ENCODE measurements at places on chromosomes 3 and 15. TPM values are rescaled to one million over a fixed set of nuclear protein-coding genes. Genes with fewer than 3 reads are reported as not detected.

The GPR149 gene
- total RNA-seq = not detected

The COL6A6 gene
- total RNA-seq = 3.8 TPM

The HPS3 gene
- total RNA-seq = 9.7 TPM

The PLCL2 gene
- total RNA-seq = 29.3 TPM

The CNTN4 gene
- 3.7 TPM for total RNA-seq

The FRMD5 gene
- total RNA-seq = 9.1 TPM

The TLR9 gene
- total RNA-seq = 0.29 TPM

The PXK gene
- total RNA-seq = 13.3 TPM

The CLDN16 gene
- total RNA-seq = 0.08 TPM

The ATP10A gene
- total RNA-seq = 2.4 TPM

The NEK10 gene
- total RNA-seq = 6.1 TPM

GRCh38 chr3:132592216-132592615, 4.9 kb upstream of the ACKR4 start:
- no peak for DNase-seq

GRCh38 chr15:48759921-48760320, 50.9 kb downstream of the CEP152 start:
- DNase-seq = no peak

DNA sequence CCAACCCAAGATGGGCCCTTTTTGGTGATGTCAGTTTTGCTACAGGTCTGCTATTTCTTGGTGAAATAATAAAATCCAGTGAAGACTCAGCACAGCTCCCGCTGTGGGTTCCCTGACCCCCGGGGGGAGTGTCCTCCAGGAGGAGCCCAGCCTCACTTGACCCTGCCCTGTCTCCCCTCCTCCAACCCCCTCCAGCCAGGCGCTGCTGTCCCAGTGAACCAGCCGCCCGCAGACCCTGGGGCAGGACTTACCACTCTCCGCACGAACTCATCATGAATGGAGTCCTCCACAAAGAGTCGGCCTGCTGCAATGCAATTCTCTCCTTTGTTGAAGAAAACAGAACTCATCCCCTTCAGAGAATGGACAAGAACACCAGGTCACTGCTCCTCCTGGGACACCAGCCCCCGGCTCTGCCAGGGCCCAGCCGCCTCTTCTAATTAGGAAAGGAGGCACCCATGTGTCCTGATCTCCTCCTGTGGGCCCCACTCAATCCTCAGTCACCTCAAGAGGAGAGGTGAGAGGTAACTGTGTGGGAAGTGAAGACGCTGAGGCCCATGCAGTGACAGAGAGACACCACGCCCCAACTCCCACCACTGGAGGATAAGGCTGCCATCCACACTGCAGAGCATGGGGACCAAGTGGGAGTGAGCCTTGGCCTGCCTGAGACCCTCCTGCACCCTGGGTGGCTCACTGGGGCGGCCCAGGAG, 28.8 kb upstream of the SLC41A3 start:
- no peak for DNase-seq

DNA sequence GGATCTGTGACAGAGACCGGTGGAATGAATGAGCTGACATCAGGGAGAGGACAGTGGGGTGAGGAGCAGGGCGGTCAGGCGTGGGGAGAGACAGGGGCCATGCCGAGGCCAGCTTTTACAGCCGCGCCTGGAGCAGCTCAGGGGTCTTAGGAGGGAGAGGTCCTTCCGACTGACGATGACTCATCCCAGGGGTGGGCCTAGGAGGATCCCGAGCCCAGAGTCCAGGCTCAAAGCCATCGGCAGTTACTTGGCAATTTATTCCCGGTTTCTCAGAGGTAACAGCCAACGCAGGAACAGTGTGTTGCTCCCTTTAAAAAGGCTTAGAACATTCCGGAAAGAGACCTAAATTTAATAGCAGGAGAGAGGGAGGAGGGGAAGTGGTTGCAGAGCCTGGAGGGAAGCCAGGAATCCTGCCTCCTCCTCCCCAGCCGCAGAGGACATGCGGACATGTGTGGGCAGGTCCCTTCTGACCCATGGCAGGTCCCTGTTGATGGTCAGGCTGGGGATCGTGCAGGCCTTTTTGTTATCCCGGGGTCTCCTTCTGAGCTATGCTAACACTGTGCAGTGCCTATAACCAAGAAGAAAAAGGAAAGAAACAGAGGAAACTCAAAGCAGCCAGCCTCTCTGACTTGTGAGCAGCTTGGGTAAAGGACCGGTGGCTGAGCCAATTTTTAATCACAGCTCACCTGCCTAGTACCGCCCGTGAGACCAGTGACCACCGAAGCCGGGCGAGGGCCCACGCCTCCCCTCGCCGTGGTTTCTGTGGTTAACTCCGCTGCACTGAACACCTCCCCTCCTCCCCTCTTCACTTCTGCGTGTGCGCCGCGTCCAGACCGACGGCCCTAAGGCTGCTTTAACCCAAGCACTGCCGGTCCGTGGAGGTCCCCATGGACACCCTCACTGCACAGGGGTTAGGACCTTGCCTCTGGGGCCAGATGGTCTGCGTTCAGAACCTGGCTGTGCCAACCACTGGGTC, 392.4 kb upstream of the PROK2 start:
- DNase-seq = peak; percentile 55

- no peak for DNase-seq
Measured at GRCh38 chr3:45841420-45841756, 531 bp downstream of the LZTFL1 start.

- DNase-seq = peak; percentile 66
Measured at GRCh38 chr15:85858586-85859375, 64.1 kb upstream of the KLHL25 start.

DNA sequence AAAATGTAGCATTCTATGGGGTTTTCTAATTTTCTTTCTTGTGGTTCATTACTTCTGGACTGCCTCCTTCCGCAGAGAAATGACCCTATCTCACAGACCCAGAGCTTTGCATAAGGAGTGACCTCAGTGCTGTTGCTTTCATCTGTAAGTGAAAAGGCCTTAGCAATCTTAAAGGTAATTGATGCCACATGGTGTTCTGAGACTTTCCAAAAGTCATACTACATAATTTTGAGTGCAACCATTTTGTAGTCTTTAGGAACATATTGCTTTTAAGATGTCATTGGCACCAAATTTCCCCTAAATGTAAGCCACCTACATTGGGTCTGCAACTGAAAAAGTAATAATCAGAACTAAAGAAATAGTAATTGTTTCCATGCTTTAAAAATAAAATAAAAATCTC, 9.2 kb upstream of the HHLA2 start:
- no peak for DNase-seq

DNA sequence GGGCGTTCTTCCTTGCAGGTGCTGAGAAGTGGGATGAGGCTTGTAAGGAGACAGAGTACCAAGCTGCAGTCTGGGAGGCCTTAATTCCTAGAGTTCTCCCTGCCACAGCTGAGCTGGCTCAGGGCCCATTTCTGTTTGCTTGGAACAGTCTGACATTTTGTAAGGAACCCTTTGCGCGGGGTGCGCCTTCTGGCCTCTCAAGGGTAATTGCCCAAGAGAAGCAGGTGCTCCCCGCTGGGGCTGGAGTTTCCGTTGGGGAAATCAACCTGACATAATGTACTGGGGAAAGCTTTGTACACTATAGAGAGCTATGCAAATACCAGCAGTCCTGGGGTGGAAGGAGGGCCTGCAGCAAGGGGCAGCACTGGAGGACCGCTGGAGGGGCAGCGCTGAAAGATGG, 83.6 kb downstream of the HMG20A start:
- DNase-seq = no peak

GRCh38 chr3:186477876-186478275, 66.3 kb downstream of the CRYGS start:
- no peak for DNase-seq

GRCh38 chr15:80999623-81000036, 1.1 kb upstream of the TLNRD1 start:
- DNase-seq = no peak

- no peak for DNase-seq
Measured at GRCh38 chr3:120864541-120864940, 43.5 kb upstream of the STXBP5L start.

- no peak for DNase-seq
Measured at GRCh38 chr3:111776827-111777483, 82.1 kb upstream of the PHLDB2 start.

GRCh38 chr3:71689291-71689690, 35.9 kb downstream of the EIF4E3 start:
- no peak for DNase-seq

- DNase-seq = no peak
Measured at GRCh38 chr15:52746162-52746757, 43.9 kb downstream of the ONECUT1 start.

- DNase-seq = no peak
Measured at GRCh38 chr3:150798122-150798618, 35.2 kb upstream of the SIAH2 start.

- no peak for DNase-seq
Measured at GRCh38 chr3:94070341-94070911, 7.6 kb downstream of the NSUN3 start.

GRCh38 chr3:71128961-71129360, 454.6 kb downstream of the FOXP1 start:
- no peak for DNase-seq

- no peak for DNase-seq
Measured at GRCh38 chr3:10417847-10418246, 87.5 kb downstream of the ATP2B2 start.

GRCh38 chr15:100710744-100711515, 108.5 kb downstream of the ASB7 start:
- no peak for DNase-seq

DNA sequence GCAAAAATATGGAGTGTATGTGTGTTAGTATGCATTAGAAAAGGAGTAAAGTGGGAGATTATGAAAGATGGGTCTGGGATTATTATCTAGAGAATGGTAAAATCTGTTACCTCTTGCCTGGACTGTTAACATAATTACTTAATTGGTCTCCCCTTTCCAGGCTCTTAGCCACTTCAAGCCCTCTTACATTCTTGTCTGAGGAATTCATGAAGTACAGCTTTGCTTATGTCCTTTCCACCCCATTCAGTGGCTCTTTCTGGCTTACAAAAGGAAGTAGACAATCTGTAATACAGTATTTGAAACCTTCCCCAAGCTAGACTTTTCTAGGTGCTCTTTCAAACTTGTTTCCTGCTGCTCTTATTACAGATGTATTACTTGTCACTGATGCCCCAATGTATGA, 129.8 kb downstream of the MBNL1 start:
- no peak for DNase-seq

DNA sequence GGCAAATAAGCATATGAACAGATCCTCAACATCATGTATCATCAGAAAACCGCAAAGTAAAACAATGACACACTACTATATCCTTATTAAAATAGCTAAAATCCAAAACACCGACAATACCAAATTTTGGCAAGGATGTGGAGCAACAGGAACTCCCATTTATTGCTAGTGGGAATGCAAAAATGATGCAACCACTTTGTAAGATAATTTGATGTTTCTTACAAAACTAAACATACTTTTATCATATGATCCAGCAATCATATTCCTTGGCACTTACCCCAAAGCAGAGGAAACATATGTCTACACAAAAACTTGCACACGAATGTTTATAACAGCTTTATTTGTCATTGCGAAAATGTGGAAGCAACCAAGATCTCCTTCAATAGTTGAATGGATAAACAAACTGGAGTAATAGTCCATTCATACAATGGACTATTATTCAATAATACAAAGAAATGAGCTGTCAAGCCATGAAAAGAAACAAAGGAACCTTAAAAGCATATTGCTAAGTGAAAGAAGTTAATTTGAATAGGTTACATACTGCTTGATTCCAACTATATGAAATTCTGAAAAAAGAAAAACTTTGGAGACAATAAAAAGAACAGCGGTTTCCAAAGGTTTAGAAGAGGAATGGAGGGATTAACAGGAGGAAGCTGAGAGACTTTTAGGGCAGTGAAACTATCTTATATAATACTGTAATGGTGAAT, 172.0 kb downstream of the VPS13C start:
- DNase-seq = no peak

- DNase-seq = peak; percentile 31
Measured at GRCh38 chr15:91855684-91856489, 2.4 kb downstream of the SLCO3A1 start.

- DNase-seq = no peak
Measured at GRCh38 chr15:91689377-91689776, 164.1 kb upstream of the SLCO3A1 start.

GRCh38 chr3:95148107-95148506, 1085.2 kb downstream of the NSUN3 start:
- DNase-seq = no peak

DNA sequence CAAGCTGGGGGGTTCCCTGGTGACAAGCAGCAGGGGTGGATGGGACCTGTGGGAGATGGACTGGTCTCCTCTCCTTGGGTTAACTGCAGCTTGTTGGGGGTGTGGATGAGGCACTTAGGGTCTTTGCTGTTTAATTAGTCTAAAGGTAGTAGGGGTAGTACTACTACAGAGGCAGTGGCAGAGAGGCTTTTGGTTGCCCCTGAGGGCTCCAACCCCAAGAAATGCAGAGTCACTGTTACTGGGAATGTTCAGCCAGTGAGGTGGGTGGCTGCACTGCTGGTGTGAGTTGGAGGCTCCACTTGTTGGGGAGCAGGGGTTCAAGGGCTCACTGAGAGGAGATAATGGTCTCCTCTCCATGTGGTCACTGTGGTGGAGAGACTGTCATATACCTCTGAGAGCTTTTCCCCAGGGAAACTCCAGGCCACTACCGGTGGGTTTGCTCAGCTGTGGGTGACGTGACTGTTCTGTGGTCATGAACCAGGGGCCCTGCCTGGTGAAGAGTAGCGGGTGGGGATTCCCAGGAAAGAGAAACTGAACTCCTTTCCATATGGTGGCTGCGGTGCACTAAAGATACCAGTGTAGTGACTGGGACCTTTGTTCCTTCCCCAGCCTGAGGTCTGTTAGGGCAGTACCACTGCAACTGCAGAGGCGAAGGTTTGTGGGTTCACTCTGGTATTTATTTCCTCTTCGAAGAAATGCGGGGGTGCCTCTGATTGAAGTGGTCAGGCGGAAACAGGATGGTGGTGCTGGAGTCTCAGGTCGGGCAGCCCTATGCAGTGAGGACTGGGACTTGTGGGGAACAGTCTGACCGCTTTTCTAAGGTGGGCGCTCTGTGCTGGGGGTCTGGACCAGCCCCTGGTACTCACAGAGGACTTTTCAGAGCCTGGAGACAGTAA, 68.9 kb upstream of the TNFSF10 start:
- no peak for DNase-seq

DNA sequence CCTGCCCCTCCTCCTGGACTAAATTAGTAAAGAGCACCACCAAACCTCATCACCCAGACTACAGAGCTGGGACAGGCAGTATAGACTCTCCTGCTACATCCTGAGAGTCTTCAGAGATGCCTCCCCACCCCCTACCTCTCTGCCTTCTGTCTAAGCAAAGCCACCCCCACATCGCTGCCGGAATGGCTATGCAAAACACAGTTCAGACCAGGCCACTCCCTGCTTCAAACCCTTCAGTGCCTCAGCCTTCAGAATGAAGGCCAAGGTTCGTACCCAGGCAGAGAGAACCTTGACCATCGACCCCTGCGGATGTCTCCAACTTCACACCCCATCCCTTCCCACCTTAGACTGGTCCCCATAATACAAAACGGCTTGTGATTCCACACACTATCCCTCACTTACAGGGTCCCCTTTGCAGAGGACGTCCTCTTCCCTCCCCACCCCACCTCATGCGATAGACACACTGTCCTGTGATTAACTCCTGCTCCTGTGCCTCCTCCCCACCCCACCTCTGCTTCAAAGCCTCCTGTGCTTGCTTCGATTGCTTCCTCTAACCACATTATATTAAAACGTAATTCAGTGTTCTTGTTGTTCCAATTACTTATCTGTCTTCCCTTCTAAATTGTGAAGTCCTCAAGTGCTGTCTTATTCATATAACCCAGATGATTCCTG, 175.3 kb downstream of the UACA start:
- DNase-seq = no peak

Measured in left cardiac atrium (tissue), 4 donors.